EH (cell line): ENCODE measurements at places on chromosomes 6 and 20.

- no peak for DNase-seq
Observed at GRCh38 chr20:58886546-58886945, 34.0 kb downstream of the GNAS start.

- DNase-seq, result no peak
Observed at GRCh38 chr6:27121640-27122039, 125.9 kb upstream of the PRSS16 start.

DNA sequence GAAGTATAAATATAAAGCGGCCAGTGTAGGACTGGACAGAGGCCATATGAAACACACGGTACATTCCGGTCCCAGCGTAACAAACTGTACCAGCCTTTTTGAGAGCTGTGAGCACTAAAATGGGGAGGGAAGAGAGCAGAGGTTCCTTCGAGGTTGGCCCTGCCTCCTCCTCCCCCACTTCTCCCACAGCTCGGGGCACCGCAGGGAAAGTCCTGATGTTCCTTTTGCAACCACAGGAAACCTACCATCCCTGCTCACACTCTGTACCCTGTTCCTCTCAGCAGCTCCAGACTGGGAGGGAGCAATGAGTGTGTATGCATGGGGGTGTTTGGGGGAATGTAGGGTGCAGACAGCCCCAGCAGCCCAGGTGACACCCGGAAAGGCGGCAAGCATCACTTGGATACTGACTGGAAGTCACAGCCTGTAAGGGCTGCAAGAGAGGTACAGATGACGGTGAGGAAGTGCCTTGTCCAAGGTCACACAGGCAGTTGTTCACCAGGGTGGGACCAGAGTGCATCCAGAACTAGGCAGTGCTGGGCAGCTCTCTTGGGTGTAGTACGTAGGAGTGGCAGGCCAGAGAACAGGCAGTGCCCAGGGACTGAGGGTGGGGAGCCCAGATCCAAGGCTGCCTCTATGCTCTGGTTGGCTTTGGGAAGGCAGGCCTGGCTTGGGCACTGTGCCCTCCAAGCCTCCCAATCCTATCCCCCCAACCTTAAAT is 11.0 kb upstream of the ARMC12 start:
- no peak for DNase-seq

GRCh38 chr20:42095221-42095620 is 477.0 kb upstream of the CHD6 start:
- no peak for DNase-seq

DNA sequence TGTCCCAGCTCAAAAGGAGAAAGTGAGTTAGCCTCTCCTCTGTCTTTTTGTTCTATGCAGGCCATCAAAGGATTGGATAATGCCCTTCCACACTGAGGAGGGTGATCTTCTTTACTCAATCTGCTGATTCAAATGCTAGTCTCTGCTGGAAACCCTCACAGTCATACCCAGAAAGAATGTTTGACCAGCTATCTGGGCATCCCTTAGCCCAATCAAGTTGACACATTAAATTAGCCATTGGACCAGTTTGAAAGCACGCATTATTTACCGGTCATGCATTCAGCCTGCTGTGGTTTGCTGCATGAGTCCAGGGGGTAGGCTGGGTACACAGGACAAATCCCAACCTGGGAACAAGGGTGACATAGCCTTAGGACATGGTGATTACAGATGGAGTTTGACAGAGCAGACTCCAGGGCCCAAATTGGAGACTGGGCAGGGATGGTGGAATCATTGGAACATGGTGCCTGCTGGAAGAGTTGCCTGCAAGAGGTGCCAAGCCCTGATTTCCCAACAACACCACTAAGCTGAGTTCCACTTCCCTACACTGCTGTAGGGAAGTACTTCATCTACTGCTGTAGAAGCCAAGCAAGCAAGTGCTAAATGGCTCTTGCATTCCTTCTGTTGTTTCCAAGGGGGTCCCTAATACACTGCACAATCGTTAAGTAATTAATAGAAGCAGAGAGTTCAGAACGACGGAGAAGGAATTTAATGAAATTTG is 87.7 kb downstream of the RNF182 start:
- no peak for DNase-seq
